Foreskin keratinocyte (primary cell): ENCODE measurements at places on chromosomes 7 and 10. TPM values are rescaled to one million over a fixed set of nuclear protein-coding genes. Genes with fewer than 3 reads are reported as not detected.

FXYD4 gene
- not detected in 2 replicates for total RNA-seq

WDR86 gene
- not detected in 2 replicates for total RNA-seq

WIPF3 gene
- 0.41 and 0.63 TPM in 2 replicates for total RNA-seq

TLL2 gene
- total RNA-seq, result 0.54 and 0.60 TPM in 2 replicates

C7orf57 gene
- 0.28 and 0.44 TPM in 2 replicates for total RNA-seq

CCL24 gene
- not detected in 2 replicates for total RNA-seq

ZCWPW1 gene
- total RNA-seq, result 1.3 and 1.6 TPM in 2 replicates

LRRTM3 gene
- not detected in 2 replicates for total RNA-seq
